ENCODE measurements at places on chromosomes 4 and X. TPM values are rescaled to one million over a fixed set of nuclear protein-coding genes. Genes with fewer than 3 reads are reported as not detected.

XAGE1A gene
- not detected for total RNA-seq

ABLIM2 gene
- total RNA-seq: 18.4 TPM

STBD1 gene
- total RNA-seq: 25.8 TPM

GPR50 gene
- total RNA-seq: not detected

MAGEA10 gene
- total RNA-seq: not detected

RNF150 gene
- total RNA-seq: 107 TPM

NMU gene
- not detected for total RNA-seq

MEPE gene
- total RNA-seq: not detected

GRID2 gene
- 0.38 TPM for total RNA-seq

KLHL4 gene
- 0.92 TPM for total RNA-seq

PABPC5 gene
- 1.2 TPM for total RNA-seq

RAB39B gene
- total RNA-seq: 0.38 TPM

BEX2 gene
- total RNA-seq: 1.9 TPM

SORCS2 gene
- 2.4 TPM for total RNA-seq

GSTCD gene
- 2.4 TPM for total RNA-seq

DAPP1 gene
- 0.19 TPM for total RNA-seq

ASB5 gene
- 1.5 TPM for total RNA-seq

ALG13 gene
- total RNA-seq: 25.2 TPM

GLUD2 gene
- total RNA-seq: 2.1 TPM

HSFX4 gene
- not detected for total RNA-seq

ASB12 gene
- total RNA-seq: 2.9 TPM

BEND2 gene
- not detected for total RNA-seq

HELT gene
- not detected for total RNA-seq

CLDN34 gene
- total RNA-seq: not detected

PNMA6A gene
- 1.5 TPM for total RNA-seq

SCD5 gene
- 3.1 TPM for total RNA-seq

SORBS2 gene
- 1,369 TPM for total RNA-seq

All from heart left ventricle (tissue), 16 donors.